ENCODE measurements at places on chromosomes 5 and 9. TPM values are rescaled to one million over a fixed set of nuclear protein-coding genes. Genes with fewer than 3 reads are reported as not detected.

LMX1B gene
- 0.21 TPM for total RNA-seq

SAXO1 gene
- total RNA-seq: 0.15 TPM

RIGI gene
- total RNA-seq: 24.6 TPM

SPRY4 gene
- total RNA-seq: 42.7 TPM

PCDHA8 gene
- 0.38 TPM for total RNA-seq

PPP3R2 gene
- total RNA-seq: not detected

PIP5K1B gene
- total RNA-seq: 35.9 TPM

DBH gene
- total RNA-seq: not detected

SLC36A3 gene
- total RNA-seq: not detected

CCNH gene
- 53.7 TPM for total RNA-seq

RASGEF1C gene
- not detected for total RNA-seq

GALNT12 gene
- 23.2 TPM for total RNA-seq

RASA1 gene
- total RNA-seq: 32.6 TPM

FOXI1 gene
- total RNA-seq: not detected

PROB1 gene
- total RNA-seq: 0.86 TPM

COX7C gene
- 368 TPM for total RNA-seq

CCL21 gene
- total RNA-seq: 138 TPM

GFM2 gene
- total RNA-seq: 19.8 TPM

LVRN gene
- 1.3 TPM for total RNA-seq

FAM114A2 gene
- total RNA-seq: 39.6 TPM

C9 gene
- total RNA-seq: 0.27 TPM

PRR16 gene
- total RNA-seq: 0.95 TPM

SLC4A9 gene
- total RNA-seq: 0.32 TPM

LCN1 gene
- not detected for total RNA-seq

PALM2AKAP2 gene
- total RNA-seq: 26.2 TPM

BTNL9 gene
- 125 TPM for total RNA-seq

CNTNAP3B gene
- 11.1 TPM for total RNA-seq

FST gene
- total RNA-seq: 2.1 TPM

PDCD1LG2 gene
- total RNA-seq: 9.0 TPM

PDE6A gene
- not detected for total RNA-seq

LRRC70 gene
- total RNA-seq: 1.1 TPM

SPATA31A3 gene
- not detected for total RNA-seq

HAVCR2 gene
- 33.8 TPM for total RNA-seq

NRARP gene
- 6.5 TPM for total RNA-seq

SPINK4 gene
- total RNA-seq: not detected

SLC6A18 gene
- total RNA-seq: not detected

FOXD4L3 gene
- 0.21 TPM for total RNA-seq

CLIC3 gene
- 49.3 TPM for total RNA-seq

JMY gene
- 10.6 TPM for total RNA-seq

DIMT1 gene
- 19.3 TPM for total RNA-seq

OR2K2 gene
- total RNA-seq: not detected

PDE8B gene
- total RNA-seq: 5.3 TPM

CCDC152 gene
- 1.3 TPM for total RNA-seq

TNC gene
- total RNA-seq: 18.5 TPM
